ENCODE measurements at places on chromosomes 11 and 22. TPM values are rescaled to one million over a fixed set of nuclear protein-coding genes. Genes with fewer than 3 reads are reported as not detected.
A peak's percentile ranks its signal among the peaks of the same experiment; 100 is the strongest.

C11orf21 gene
- 68.3 TPM for total RNA-seq

PANX3 gene
- total RNA-seq = not detected

DNA sequence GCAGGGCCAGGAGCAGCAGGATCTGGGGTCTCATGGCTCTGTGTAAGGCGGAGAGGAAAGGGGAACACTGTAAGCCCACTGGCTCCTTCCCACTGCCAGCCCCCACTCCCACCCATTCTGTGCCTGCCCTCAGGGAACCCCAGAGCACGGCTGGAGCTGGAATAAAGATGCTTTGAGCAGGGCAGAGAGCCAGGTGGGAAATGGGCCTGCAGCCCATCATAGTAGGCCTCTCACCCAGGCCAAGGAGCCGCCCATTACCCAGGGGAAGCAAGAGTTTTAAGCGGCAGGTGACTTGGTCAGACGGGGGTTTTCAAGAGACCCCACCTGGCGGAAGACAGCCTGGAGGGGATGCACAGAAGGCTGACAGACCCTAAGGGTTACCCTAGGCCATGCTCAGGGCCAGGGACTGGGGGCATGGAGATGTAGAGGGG lies 4.6 kb downstream of the LRRC32 start:
- H3K27ac ChIP-seq = no peak overlapping the region
- H3K27me3 ChIP-seq = peaks cover 25% of the 10 kb centered on the region
- peaks cover 27% of the 10 kb centered on the region for H3K4me1 ChIP-seq
- no peak for DNase-seq
- H3K4me3 ChIP-seq = no peak overlapping the region

- H3K27ac ChIP-seq = no peak overlapping the region
- no peak overlapping the region for H3K4me3 ChIP-seq
- peaks cover 31% of the 10 kb centered on the region for H3K4me1 ChIP-seq
- DNase-seq = no peak
- H3K36me3 ChIP-seq = peaks cover 22% of the 10 kb centered on the region
These were observed 31.6 kb downstream of the SIK2 start for GRCh38 chr11:111633756-111634362.

DNA sequence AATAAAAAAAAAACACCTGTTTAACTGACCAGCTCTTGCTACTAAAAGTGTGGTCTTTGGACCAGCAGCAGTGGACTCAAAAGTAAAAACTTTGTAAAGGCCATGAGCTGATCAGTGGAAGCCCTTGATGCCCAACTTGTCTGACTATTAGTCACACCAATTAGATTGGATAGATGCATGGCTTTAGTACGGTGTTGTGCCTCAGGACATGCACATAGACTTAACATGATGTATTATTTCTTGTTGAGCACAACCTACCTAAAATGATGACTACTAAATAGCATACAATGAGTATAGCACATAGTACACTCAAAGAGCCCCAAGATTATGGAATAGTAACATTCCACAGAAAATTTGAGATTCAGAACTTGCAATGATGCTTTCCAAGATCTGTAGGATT lies 95.1 kb upstream of the FIBIN start:
- H3K27me3 ChIP-seq = no peaks in the 10 kb centered on the region
- H3K27ac ChIP-seq = no peak overlapping the region
- no peak overlapping the region for H3K4me3 ChIP-seq
- no peaks in the 10 kb centered on the region for H3K4me1 ChIP-seq

GRCh38 chr11:61736310-61736709 lies 16.1 kb upstream of the MYRF start:
- no peaks in the 10 kb centered on the region for H3K27me3 ChIP-seq
- no peak overlapping the region for H3K4me3 ChIP-seq
- H3K4me1 ChIP-seq = peaks cover 1% of the 10 kb centered on the region
- H3K36me3 ChIP-seq = no peaks in the 10 kb centered on the region
- H3K27ac ChIP-seq = no peak overlapping the region

OR4A47 gene
- total RNA-seq = not detected

DNA sequence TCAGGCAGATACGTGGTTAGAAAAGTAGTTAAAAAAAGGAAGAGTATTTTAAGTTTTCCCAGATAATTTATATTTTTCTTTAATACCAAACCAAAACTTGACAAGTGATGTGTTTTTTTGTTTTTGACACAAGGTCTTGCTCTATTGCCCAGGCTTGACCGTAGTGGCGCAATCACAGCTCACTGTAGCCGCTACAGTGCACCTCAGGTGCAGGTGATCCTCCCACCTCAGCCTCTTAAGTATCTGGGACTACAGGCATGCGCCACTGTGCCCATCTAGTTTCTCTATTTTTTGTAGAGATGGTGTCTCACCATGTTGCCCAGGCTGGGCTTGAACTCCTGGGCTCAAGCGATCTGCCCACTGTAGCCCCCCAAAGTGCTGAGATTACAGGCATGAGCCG lies 92.5 kb downstream of the MTMR3 start:
- DNase-seq = no peak
- no peak overlapping the region for H3K4me3 ChIP-seq
- H3K27ac ChIP-seq = no peak overlapping the region
- peaks cover 17% of the 10 kb centered on the region for H3K36me3 ChIP-seq

DNA sequence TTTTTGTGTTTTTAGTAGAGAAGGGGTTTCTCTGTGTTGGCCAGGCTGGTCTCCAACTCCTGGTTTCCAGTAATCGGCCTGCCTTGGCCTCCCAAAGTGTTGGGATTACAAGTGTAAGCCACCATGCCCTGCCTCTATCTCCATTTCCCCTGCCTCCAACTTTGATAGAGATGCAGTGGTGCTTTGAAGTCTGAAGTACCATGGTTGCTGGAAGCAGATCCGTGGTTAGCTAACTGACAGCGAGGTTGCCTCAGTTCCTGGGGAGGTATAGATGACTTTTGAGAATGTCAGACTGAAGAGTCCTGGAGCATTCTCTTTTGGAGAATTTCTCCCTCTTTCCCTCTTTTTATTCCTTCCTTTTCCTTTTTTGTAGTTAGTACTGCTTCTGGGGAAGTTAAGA lies 111.5 kb upstream of the RRM1 start:
- peaks cover 59% of the 10 kb centered on the region for H3K4me1 ChIP-seq
- H3K27me3 ChIP-seq = no peaks in the 10 kb centered on the region
- peaks cover 30% of the 10 kb centered on the region for H3K36me3 ChIP-seq

DNA sequence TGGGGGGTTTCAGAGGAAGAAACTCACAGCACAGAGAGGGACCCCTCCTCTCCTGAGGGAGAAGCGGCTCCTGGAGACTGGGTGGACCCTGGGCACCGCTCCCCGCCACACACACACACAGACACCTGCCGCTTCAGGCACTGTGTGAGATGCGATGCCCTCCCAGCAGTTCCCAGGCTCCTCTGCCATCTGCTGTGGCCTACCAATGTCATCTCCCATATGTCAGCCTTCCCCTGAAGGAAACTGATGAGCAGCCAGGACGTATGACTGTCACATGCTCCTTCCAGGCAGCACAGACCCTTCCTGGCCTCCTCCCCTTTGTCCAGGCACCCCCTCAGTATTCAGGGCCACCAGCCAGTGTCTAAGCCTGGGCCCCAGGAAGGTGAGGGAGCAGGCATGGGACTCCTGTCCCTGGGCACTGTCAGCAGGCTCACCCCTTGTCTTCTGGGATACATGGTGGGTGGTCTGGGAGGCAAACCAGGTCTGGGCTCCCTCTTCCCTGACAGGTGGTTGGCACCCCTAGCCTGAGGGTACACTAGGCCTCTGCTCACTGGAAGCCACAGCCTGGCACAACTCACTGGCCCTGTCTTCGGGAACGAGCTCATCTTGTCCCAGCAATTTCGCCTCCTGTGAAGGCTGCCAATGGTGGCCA lies 11.8 kb upstream of the BCR start:
- H3K27me3 ChIP-seq = no peaks in the 10 kb centered on the region
- H3K4me1 ChIP-seq = no peaks in the 10 kb centered on the region
- no peaks in the 10 kb centered on the region for H3K36me3 ChIP-seq
- H3K27ac ChIP-seq = no peak overlapping the region

- H3K27me3 ChIP-seq = no peaks in the 10 kb centered on the region
- H3K27ac ChIP-seq = no peak overlapping the region
- no peak for DNase-seq
These were observed 114.4 kb downstream of the FBXO7 start for GRCh38 chr22:32589007-32589406.

DNA sequence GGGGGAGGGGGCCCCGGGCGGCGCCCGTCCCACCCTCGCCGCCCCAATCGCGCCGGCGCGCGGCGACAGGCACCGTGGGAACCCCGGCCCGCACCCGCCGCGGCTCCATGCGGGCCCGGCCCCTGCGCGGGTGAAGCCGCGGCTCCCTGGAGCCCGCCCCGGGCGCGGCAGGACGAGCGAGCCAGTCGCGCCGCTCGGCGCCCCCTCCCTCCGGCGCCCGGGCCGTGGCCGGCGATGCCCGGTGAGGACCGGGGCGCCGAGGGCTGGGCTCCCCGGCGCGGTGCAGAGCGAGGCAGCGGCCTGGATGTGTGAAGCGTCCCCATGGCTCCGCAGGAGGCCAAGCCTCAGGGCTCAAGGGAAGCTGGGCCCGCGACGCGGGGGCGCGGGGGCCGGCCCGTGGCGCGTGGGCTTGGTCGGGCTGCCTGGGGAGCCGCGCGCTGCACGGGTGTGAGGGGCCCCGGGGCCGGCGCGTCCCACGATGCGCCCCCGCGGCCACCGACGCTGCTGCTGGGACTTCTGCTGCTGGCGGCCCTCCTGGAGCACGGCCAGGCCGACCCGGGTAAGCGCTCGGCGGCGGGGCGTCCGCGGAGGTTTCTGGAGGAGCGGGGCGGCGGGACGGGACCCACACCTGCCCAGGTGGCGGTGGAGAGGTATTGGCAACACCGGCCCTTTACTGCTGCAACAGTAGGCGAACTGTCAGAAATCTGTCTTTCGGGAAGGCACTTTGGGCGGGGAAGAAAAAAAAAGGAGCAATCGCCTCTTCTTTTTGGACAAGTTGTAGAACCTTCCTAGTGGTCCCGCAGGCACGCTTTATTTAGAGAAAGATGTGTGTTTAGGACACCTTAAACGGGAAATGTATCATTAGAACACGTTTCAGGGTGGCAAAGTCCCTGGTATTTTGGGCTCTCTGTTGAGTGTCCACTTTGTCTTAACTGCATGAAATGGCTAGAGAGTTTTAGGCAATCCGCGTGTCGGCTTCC lies 119.4 kb downstream of the HIPK3 start:
- no peak overlapping the region for H3K27ac ChIP-seq
- H3K4me3 ChIP-seq = no peak overlapping the region
- DNase-seq = no peak
- peaks cover 48% of the 10 kb centered on the region for H3K27me3 ChIP-seq

MUC6 gene
- total RNA-seq = not detected

GRCh38 chr11:64341851-64342791 lies 2.1 kb downstream of the CCDC88B start:
- DNase-seq = peak; percentile 95
- H3K27me3 ChIP-seq = no peaks in the 10 kb centered on the region

- no peaks in the 10 kb centered on the region for H3K4me1 ChIP-seq
- no peaks in the 10 kb centered on the region for H3K36me3 ChIP-seq
- no peak for DNase-seq
- no peak overlapping the region for H3K4me3 ChIP-seq
- H3K27me3 ChIP-seq = peaks cover 2% of the 10 kb centered on the region
These were observed 32.4 kb downstream of the SLN start for GRCh38 chr11:107679255-107680024.

ZNF280A gene
- total RNA-seq = not detected

GRCh38 chr11:100994966-100995365 lies 134.6 kb downstream of the PGR start:
- H3K4me3 ChIP-seq = no peak overlapping the region
- H3K36me3 ChIP-seq = no peaks in the 10 kb centered on the region
- no peak overlapping the region for H3K27ac ChIP-seq
- no peaks in the 10 kb centered on the region for H3K27me3 ChIP-seq

DNA sequence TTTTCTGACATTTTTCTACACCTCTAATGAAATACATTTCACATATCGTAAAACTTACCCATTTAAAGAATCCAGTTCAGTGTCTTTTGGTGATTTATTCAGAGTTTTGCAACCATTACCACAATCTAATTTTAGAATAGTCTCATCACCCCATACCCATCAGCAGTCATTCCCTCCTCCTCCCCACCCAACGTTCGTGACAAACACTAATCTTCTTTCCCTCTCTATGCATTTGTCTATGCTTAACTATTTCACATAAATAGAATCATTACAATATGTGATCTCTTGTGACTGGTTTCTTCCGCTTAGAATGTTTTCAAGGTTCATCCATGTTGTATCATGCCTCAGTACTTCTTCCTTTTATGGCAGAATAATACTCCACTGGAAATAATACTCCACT lies 9.5 kb downstream of the TTC28 start:
- no peak overlapping the region for H3K4me3 ChIP-seq
- H3K27me3 ChIP-seq = peaks cover 38% of the 10 kb centered on the region
- no peak overlapping the region for H3K27ac ChIP-seq

- peaks cover 19% of the 10 kb centered on the region for H3K36me3 ChIP-seq
- peak; percentile 22 for DNase-seq
- H3K27me3 ChIP-seq = no peaks in the 10 kb centered on the region
These were observed 49.8 kb downstream of the PACSIN2 start for GRCh38 chr22:42964994-42965699.

GRCh38 chr11:15775015-15775541 lies 581.3 kb downstream of the SOX6 start:
- no peak for DNase-seq
- H3K36me3 ChIP-seq = no peaks in the 10 kb centered on the region
- H3K27ac ChIP-seq = no peak overlapping the region
- no peak overlapping the region for H3K4me3 ChIP-seq
- H3K4me1 ChIP-seq = no peaks in the 10 kb centered on the region
- no peaks in the 10 kb centered on the region for H3K27me3 ChIP-seq

GRCh38 chr11:131454989-131455388 lies 84.6 kb downstream of the NTM start:
- no peaks in the 10 kb centered on the region for H3K4me1 ChIP-seq
- H3K27ac ChIP-seq = no peak overlapping the region
- DNase-seq = no peak
- no peaks in the 10 kb centered on the region for H3K27me3 ChIP-seq

DNA sequence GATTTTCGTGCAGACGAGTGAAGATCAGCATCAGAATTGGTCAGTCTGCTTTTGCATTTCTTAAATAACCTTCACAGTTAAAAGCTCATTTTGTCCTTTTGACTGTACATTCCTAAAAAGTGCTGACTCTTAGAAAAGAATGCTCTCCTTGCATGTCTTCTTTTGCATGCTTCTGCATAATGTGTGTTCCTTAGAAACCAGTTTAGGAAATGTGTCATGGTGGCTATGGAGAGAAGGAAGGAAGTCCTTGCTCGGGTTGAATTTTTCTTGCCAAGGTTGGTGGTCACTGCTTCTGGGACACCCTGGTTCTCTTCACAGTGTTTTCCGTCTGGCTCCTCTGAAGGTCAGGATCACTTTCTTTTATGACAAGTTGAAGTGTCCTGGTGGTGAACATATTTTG lies 6.8 kb downstream of the AP2A2 start:
- no peak for DNase-seq
- H3K4me3 ChIP-seq = no peak overlapping the region
- H3K4me1 ChIP-seq = peaks cover 54% of the 10 kb centered on the region
- H3K36me3 ChIP-seq = peaks cover 4% of the 10 kb centered on the region
- no peaks in the 10 kb centered on the region for H3K27me3 ChIP-seq

OR2AT4 gene
- total RNA-seq = not detected

MMP12 gene
- not detected for total RNA-seq
